NCI-H774 (cell line): ENCODE measurements at places on chromosomes 7 and 10.

DNA sequence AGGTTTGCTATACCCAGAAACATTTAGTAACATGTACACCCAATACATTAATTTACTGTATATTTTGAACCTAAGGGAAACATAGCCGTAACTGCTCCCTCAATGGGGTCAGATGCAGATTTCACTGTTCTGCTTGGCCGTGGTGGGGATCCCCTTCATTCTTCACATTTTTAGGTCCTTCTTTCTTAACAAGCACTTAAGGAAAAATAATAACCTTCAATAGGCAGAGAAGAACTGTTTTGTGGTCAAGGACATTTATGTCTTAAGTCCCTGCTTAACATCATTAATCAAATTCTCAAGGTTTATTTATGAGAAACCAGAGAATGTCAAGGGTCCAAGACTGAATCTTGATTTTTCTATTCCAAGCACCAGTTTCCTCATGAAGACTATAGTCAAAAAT is 592.1 kb upstream of the ANKRD30A start:
- no peak for DNase-seq

DNA sequence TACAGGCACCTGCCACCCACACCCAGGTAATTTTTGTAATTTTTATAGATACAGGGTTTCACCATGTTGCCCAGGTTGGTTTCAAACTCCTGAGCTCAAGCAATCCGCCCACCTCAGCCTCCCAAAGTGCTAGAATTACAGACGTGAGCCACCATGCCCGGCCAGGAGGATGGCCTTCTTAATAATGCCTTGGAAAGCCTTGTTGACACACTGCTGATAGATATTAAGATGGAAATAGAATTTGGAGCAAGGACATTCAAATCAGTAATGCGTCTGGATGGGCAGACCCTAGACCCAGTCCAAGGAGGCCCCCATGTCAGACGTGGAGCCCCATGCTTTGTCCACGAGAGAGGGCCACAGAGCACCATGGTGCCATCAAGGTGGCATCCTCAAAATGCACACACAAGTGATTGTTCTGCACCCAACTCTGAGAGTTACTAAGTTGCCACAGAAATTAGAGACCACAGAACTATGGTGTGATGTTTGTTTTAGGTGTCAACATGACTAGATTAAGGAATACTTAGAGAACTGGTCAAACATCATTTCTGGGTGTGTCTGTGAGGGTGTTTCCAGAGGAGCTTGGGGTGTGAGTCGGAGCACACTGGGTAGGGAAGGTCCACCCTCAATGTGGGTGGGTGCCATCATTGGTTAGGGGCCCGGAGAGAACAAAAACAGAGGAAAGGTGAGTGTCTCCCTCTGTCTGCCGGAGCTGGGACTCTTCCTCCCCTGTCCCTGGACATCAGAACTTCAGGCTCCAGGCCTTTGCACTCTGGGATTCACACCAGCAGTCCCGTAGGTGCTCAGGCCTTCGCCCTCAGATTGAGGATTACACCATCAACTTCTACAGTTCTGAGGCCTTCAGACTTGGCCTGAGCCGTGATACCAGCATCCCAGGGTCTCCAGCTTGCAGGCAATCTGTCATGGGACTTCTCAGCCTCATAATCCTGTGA is 34.5 kb downstream of the EBF3 start:
- DNase-seq = no peak

- DNase-seq = no peak
These were observed 621.4 kb downstream of the POM121L12 start for GRCh38 chr7:53656881-53657280.

GRCh38 chr7:16846601-16847165 is 35.1 kb downstream of the AGR3 start:
- no peak for DNase-seq

DNA sequence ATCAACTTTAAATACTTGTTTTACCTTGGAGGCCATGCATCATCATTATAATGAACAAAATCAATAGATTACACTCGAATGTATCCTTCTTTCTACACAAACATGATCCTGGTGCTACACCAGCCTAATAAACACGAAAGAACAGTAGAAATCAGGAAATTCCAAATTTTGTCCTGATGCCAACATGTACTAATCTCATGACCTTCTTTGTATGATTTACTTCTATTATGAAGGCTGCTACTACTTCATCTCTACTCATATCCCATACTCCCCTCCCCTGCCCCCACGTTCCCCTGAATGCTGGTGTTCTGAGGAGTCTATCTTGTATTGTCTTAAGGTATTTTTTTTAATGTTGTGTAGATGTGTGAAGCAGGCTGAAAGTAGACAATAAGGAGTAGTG is 315.0 kb downstream of the CACNA2D1 start:
- no peak for DNase-seq

GRCh38 chr10:97078938-97079445 is 106.8 kb downstream of the SLIT1 start:
- no peak for DNase-seq

DNA sequence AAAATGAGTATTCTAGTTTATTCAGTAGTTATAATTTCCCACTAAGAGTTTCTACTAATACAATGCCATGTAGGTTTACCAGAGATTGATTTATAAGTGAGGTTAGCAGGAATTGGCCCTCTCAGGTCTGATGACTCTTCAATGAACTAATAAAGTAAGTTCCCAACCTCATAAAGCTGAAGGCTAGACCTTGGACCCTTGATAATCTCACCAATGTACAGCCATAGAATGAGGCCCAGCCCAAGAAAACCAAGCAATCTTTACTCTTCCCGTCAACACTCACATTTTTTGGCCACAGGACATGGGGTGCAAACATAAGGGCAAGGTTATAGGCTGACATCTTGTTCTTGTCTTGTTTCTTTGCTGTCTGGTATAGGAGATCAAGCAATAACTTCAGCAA is 33.3 kb downstream of the ARHGAP19 start:
- DNase-seq = no peak

DNA sequence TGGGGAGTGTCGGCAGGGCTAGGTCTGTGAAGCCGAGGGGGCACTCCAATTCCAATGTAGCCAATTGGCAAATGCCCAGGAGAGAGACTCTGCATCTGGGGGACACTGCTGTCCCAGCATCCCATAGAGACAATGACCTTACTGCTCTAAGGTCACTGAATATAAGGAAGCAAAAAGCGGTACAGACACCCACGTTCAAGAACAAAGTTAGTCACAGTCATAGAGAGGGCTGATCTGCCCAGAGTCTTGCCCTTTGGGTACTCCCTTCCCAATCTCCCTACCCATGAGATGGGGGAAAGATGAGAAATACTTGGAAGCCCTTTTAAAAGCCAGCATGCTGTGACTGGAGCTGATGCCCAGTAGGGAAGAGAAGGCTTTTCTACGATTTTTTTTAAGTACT is 76.3 kb upstream of the GSDME start:
- no peak for DNase-seq

GRCh38 chr7:49986191-49986590 is 106.9 kb downstream of the ZPBP start:
- no peak for DNase-seq

DNA sequence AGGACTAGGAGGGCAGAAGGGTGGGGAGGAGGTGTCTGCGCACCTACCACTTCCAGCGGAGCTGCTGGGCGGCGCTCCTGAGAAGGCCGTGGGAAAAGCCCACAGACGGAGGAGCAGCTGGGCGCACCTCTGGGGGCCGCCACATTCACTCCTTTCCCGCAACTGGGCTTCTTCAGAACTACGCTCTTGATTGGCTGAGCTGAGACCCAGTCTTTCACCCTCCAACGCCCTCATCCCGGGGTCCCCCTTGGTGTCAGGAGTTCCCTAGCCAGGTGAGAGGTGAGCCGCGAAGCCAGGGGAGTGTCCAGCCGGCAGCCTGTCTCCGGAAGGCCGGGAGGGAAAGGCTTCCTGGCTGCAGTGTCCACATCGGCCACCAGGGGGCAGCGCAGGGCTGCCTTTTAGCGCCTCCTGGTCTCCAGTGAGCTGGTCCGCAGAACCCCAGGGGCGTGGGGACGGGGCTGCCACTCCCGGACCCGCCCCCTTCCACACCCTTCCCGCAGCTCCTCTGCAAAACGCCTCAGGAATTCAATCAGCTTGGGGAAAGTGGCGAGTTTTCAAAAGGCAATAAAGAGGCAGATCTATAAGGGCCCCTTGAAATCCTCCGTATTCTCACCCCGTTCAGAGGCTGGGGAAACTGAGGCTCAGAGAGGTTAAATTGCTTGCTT is 98.8 kb downstream of the CHST15 start:
- DNase-seq = peak; percentile 59

DNA sequence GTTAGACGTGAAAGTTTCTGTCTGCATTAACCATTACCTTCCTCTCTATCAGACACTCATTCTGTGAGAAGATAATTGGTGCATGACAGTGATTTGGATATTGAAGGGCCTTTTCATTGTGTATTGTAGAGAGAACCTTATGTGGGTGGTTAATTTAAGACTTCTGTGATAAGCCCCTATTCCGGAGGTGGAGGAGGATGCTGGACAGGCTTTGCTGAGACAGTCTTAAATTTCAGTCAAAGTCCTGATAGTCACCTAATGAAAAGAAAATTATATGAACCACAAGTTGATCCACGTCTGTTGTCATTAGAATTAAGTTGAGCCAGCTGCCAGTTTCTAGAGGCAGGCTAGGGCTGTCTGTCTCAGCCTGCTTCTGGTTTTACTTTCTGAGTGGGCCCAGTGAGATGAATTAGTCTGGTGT is 62.9 kb downstream of the CELF2 start:
- DNase-seq = no peak

GRCh38 chr7:126569402-126569801 is 683.3 kb downstream of the GRM8 start:
- no peak for DNase-seq

GRCh38 chr10:57657164-57657765 is 610.4 kb downstream of the IPMK start:
- DNase-seq = peak; percentile 18

GRCh38 chr10:90977162-90977854 is 56.4 kb upstream of the ANKRD1 start:
- no peak for DNase-seq

DNA sequence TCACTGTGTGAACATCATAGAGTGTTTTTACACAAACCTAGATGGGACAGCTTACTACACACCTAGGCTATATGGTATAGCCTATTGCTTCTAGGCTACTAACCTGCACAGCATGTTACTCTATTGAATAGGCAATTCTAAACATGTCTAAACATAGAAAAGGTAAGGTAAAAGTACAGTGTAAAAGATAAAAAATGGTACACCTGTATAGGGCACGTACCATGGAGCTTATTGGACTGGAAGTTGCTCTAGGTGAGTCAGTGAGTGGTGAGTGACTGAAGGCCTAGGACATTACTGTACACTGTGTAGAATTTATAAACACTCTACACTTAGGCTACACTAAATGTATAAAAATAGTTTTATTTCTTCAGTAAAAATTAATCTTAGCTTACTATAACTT is 182.0 kb upstream of the THSD7A start:
- DNase-seq = no peak

DNA sequence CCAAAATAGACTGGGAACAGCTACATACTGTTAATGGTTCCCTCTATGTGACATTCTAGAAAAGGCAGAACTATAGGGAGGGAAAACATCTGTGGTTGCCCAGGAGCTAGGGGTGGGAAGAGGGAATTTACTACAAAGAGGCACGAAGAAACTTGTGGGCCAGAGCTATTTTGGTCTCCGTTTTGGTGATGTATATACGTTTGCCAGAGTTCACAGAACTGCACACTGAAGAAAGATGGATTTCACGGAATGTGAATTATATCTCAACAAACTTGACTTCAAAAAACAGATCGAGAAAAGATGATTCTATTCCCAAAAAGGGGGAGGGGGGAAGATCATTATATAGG is 386 bp upstream of the AS3MT start:
- DNase-seq = no peak

DNA sequence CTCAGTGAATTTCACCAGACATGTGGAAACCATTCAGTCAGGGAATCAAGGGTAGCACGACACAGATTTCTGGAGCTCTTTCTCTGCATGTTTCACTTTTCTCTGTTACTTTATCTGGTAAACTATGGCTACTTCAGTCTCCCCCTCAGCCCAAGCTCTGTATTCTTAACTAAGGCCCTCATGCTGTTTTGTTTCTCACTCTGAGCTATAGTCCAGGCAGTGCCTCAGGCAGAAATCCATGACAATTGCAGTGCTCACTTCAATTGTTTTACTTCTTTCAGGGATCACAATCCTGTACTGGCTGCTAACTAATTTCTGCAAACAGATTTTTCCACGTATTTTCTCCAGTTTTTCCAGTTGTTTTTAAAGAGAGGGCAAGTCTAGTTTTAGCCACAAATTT is 1599.9 kb upstream of the LRRTM3 start:
- no peak for DNase-seq

DNA sequence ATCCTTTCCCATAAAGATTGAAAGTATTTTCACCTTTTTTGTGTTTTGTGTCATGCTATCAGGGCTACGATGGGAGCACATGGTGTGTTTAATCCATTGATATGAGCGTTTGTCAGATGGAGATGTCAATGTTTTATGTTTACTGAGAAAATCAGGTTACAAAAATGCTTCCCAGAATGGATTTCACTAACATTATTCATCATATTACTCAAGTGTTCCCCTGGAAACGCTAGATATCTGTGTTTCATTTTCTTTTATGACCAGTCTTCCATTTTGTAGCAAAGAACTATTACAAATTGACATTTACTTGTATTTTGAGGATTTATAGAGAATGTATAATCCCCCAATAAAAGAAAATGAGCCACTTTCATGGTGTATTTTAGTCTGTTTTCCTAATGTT is 293.5 kb upstream of the AKR1E2 start:
- DNase-seq = no peak

DNA sequence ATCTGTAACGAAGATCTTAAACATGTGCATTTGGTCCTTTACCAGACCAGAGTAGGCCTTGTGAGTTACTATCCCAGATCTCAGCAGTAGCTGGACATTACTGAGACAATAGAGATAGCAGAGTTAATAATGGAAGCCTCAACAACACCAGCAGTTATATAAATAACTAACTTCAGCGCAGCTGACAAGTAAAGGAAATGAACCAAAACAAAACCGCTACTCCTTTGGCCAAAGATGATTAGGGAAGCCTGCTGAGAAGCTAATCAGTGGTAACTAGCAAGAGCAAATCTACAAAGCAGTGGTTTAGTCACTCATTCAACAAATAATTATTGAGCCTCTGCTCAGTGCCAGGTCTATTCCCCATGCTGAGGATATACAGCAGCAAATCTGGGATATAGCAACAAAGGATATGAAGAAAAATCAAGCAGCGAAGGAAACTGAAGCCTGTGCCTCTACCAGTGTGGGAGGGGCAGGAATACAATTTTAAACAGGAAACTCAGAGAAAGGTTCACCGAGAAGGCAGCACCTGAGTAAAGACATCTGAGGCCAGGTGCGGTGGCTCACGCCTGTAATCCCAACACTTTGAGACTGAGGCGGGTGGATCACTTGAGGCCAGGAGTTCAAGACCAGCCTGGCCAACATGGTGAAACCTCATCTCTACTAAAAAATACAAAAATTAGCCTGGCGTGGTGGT is 103.6 kb downstream of the ELMO1 start:
- no peak for DNase-seq

DNA sequence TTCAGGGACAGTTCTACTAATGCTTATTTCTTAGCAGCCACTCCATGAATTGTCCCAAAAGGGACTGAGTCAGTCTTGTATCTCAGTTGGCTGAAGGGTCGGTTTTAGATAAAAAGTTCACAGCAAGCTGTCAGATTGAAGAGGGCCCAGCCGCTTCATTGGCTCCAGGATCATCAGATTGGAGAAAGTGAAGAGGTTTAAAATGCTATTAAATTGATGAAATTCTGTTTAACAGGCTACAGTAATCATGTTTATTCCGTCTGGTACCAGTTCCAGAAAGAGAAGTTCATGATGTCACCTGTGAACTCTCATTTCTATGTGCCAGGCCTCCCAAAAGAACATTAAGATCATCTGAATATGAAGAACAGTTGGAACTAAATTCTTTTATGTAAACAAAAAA is 294.4 kb upstream of the BMPER start:
- DNase-seq = no peak

GRCh38 chr10:16441173-16441840 is 4.5 kb downstream of the PTER start:
- peak; percentile 35 for DNase-seq
